Left kidney (tissue), 8 donors: ENCODE measurements at places on chromosomes 4 and X. TPM values are rescaled to one million over a fixed set of nuclear protein-coding genes. Genes with fewer than 3 reads are reported as not detected.
A peak's percentile ranks its signal among the peaks of the same experiment; 100 is the strongest.

DNA sequence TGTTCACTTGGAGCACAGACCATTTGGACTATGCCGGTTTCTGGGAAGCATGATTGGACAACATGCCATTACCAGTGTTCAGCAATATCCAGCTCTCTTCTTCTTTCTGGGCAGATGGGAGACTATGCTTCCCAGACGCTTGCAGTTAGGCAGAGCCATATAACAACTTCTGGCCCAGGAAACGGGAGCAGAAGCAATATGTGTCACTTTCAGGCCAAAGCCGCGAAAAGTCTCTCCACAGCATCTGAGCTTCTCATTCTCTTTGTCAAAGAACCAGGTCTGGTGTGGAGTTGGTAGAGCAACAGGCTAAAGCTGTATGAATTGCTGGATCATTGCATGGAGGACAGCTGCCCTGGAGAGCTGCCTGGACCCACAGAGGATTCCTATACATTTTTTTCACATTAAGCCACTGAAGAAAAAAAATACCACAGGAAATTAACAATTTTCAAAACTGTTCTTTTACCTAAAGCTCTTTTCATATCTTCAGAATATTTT, 131.4 kb upstream of the FRG1 start:
- no peak for DNase-seq

DNA sequence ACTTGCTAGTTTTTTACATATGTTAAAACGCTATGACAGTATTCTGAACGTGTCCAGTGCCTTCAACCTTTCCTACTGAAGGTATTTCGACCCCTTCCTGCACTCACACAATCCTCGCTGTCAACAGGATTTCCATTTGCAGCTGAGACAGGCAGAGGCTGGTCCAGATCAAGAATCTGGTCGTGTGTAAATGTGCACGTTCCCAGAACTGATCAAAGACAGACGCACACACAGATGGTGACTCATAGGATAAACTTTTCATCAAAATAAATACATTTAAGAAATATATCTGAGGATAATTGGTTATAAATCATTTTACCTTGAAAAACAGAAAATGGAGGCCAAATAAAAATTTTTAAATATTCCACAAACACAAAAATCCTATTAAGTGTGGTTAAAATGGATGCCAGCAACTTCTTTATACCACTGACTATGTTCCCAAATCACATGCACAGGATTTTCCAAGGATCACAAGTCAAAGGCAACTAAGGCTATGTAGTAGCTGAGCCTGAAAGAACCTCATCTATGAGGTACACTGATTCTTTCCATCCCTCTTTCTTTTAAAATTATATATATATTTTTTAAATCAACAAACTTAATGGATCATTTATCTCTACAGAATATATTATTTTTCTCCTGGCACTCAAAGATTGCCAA, 85.9 kb downstream of the RNF150 start:
- no peak for DNase-seq

CCDC149 gene
- 19.7 TPM for polyA plus RNA-seq

UNC5C gene
- polyA plus RNA-seq = 44.7 TPM

DNA sequence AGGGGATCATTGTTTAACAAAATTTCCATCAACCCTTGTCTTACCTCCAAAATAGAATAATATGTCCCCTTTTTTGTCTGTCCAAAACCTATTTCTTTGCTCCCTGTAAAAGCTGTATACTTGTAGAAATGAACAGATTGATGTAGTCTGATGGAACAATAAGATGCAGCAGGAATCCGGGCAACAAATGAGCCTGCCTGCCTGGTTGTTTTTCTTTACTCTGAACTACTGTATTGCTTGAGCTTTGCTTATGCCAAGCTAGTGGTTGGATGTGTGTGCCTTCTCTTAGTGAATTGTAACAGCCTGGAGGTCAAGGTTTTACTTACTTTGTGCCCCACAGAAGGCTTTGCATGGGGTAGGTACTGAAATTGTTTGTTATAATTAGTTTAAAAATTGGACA, 116.2 kb upstream of the TLL1 start:
- DNase-seq = no peak

DNA sequence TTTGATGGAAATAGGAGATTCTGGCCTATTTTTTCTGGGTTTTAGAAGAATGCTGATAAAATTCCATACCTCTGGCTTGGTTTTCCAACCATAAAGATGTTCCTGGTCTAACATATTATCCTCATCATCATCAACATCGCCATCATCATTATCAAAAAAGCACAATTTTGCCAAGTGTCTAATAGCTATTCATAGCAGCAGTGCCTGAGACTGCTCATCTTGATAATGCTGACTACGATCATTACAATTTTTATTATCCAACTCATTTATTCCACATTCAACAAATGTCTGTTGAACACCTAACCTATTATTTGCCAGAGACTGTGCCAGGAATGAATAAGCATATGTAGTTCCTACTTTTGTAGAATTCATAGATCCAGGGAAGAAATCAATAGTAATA, 303.5 kb upstream of the GATB start:
- no peak for DNase-seq

DNA sequence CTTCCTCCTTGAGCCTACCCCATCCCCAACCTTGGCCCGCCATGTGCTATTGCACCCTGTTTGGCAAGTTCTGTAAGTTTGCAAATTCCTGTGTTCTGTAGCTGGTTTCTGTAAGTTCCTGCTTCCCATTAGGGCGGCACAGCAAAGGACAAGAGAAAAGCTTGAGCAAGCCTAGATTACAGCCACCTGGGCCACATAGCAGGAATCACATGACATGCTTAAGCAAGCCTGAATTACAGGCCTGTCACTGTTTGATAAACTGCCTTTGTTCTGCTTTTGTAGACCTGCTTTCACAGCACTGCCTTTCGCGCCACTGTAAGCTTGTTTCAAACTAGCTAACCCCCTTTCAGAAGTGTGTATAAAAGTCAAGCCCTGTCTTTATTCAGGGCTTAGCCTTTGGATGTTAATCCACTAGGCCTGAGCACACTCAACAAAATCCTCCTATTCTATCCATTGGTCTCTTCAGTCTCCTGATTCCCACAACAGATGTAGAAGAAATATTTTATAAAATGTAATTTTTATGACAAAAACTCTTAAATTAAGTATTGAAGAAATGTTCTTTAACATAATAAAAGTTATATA, 906.8 kb upstream of the NDST4 start:
- no peak for DNase-seq

GRCh38 chr4:134470544-134470943, 269.0 kb upstream of the PABPC4L start:
- DNase-seq = peak; percentile 27

CHRDL1 gene
- polyA plus RNA-seq = 12.9 TPM

- DNase-seq = no peak
These were observed 90.4 kb downstream of the MOSPD2 start for GRCh38 chrX:14963447-14964236.

DNA sequence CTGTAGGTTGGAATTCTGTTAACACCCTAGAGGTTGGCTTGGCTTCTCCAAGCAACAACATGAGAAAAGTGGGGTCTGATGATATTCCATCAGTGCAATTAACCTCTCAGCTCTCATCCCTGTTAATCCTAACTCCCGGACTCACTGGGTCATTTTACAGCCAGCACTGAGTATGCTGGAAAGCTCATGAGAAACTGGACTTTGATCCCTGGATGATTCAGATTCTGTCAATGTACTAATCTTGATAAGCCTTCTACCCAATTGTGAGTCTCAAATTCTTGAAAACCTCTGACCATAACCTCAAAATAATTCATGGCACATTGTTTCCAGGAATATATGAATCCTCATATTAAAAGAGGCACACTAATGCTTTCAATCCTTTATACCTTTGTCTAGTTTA, 244.3 kb upstream of the DCAF8L1 start:
- no peak for DNase-seq

DNA sequence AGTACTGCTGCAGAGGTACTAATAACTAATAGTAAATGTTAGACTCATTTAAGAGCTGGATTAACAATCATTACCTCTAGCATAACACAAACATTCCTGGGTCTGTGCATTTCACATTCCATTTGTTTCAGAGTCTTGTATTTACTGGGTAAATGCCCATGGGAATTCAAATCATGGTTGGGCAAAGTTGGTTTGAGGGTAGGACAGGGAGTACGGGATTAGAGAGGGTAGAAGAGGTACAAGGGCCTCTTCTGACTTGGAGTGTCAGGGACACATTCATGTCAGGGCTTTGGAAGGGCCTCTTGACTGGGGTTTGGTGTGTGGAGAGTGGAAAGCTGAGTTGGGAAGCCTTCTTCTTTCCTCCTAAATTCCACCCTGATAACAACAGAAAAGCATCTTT, 65.9 kb downstream of the WWC2 start:
- DNase-seq = no peak

ZBTB49 gene
- polyA plus RNA-seq = 8.5 TPM

DNA sequence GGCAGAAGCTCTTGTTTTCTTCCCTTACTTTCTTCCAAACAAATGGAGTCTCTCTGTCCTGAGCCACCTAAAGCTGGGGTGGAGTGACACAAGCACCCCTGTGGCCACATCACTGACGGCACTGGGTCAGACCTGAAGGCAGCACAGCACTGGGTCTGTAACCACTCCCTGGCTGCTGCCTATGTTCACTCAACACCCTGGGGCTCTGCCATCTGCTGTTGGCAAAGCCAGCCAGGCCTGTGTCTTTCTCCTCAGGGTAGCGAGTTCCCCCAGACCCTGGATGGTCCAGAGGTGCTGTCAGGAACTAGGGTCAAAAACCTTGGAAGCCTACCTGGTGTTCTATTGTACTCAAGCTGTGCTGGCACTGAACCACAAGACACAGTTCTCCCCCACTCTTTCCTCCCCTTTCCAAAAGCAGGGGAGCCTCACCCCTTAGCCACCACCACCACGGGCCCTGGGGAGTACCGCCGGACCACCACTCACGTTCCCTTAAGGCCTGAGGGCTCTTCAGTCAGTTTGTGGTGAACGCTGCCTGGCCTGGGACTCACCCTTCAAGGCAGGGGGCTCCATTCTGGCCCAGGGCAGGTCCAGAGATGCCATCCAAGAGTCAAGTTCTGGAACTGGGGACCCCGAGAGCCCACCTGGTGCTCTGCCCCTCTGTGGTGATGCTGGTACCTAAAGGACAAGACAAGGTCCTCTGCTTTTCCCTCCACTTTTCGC, 31.5 kb downstream of the TMEM271 start:
- DNase-seq = no peak
